Inflammatory macrophage (primary cell): ENCODE measurements at places on chromosomes 2 and 18.

- DNase-seq: no peak
Observed at GRCh38 chr2:212299333-212299732, 239.3 kb downstream of the ERBB4 start.

GRCh38 chr2:11405599-11406266 is 60.2 kb downstream of the E2F6 start:
- DNase-seq: no peak

GRCh38 chr2:223949241-223949840 is 4.2 kb upstream of the WDFY1 start:
- DNase-seq: no peak

- DNase-seq: peak; percentile 55
Observed at GRCh38 chr2:38095996-38096861, 20.3 kb upstream of the CYP1B1 start.

DNA sequence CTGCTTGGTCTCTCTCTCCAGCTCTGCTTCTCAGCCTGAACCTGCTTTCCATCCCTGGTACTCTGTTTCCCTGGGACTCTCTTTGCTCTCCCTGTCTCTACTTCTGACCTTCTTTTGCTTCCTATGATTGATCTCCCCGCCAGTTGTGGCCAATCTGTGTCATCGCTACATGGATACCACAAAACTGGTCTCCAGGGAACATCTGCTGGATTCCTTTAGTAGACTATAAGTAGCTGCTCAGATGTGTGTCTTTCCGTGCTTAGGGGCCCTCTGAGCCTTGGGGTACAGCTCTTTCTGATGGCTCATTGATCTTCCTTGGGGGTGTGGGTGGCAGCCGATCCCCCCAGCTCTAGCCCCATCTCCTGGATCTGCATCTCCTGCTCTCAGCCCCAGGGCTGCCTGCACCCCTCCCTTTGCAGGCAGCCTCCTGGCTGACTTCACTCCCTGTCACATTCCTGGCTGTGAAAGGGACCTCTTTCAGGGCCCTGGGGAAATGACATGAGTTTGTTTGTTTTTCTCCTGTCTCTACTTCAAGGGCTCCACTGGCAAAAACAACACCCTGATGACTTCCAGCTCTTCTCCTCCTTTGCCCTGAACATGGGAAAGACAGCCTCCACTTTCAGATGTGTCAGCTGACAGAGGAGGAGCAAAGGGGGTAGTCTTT is 333.7 kb downstream of the CYP26B1 start:
- no peak for DNase-seq

GRCh38 chr2:238667008-238667407 is 180.9 kb upstream of the TWIST2 start:
- no peak for DNase-seq

DNA sequence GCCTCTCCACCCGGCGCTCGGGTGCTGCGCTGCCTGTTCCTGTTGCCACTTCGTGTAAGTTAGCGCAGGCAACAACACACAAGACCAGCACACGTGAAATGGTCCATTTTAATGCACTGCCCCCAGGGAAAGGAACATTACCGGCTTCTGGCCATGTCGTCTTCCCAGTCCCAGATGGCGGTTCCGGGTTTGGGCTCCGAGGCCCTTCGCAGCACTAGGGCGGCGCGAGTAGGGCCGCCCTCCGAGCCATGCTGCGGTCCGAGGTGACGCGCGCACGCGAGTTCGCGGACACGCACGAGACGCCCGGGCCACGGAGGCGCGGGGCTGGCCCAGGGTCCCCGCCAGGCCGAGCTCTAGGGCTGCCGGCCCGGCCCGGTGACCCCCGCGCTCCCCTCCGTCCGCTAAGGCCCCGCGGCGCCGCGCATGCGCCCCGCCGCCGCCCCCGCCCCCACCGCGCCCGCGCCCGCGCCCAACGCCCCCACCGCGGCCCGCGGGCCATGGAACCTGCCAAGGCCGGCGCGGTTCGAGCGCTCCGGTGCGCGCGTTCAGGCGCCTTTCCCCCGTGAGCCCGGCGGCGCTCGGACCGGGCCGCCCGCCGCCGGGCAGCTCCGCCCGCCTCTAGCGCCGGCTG is 367 bp upstream of the ZNF236 start:
- peak; percentile 70 for DNase-seq

GRCh38 chr18:63292831-63293683 is 26.5 kb downstream of the BCL2 start:
- DNase-seq: peak; percentile 32

DNA sequence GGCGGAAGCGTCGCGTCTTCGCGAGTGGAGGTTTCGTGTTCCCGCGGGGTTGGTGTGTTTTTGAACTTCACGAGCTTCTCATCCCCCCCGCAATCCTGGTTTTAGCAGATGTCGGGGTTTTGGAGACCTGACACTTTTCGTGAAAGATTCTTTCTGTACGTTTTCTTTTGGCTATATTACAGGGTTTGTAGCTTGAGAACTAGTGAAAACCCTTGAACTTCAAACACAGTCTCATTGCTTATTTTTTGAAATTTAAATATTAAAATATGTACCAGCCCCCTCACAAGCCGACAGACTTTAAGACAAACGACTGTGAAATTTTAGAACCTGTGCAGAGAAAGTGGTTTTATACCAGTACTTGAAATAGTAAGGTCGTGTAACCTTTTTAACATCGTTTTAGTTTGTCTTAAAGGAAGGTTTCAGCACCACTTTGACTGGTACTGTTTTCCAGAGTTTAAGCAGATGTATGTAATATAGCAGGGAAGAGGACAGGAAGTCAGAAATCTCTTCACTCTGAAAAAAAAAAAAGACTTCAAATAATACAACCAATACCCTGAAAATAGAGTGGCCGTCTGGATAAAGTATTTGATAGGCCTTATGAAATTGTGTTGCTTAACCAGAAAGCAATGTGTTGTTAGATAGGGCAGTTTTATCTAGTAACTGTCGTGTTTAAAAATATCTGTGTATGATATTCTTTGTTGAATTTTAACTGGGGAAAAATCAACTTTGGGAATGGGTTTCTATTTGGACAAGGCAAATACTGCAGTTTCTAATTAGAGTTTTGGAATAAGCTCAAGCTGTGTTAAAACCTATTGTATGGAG is 1.4 kb downstream of the SPATS2L start:
- no peak for DNase-seq

DNA sequence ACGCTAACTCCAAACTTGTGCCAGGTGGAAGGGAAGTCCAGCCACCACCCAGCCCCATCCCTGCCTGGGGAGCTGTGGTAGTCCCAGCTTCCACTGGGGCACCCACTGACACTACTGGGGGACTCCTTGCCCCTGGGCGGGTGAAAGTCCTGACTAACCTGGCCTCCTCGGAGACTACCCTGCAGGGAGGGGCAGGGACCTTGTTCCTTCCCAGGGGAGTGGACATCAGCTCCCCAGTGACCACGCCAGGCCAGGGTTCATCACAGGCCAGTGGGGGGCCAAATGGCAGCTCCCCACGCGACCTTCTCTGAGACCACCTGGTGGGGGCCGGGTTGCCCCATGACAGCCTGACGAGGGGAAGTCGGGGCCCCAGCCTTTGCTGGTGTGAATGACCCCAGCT is 420.0 kb upstream of the SALL3 start:
- DNase-seq: no peak
